HepG2 (cell line): ENCODE measurements at places on chromosomes 4 and X.

- no peak for DNase-seq
These were observed 46.7 kb downstream of the CFAP299 start for GRCh38 chr4:80382090-80382832.

- no peak for DNase-seq
These were observed 27.4 kb downstream of the FRYL start for GRCh38 chr4:48752726-48753125.

DNA sequence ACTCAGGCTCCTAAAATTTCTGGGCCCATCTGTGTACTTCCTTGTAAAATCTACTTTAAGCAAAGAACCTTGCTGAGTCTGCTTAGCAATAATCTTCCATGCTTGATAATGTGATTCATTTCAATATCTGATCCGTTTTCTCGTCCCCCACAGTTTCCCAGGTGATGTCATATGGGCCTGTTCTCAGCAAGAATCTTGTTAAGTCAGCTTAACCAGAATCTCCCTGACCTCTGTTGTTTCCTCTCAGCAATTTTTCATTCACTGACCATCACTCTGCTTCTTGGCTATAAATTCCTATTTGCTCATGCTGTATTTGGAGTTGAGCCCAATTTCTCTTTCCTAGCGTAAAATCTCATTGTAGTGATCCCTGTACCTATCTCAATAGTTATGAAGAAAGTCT is 13.9 kb downstream of the CSN2 start:
- no peak for DNase-seq

DNA sequence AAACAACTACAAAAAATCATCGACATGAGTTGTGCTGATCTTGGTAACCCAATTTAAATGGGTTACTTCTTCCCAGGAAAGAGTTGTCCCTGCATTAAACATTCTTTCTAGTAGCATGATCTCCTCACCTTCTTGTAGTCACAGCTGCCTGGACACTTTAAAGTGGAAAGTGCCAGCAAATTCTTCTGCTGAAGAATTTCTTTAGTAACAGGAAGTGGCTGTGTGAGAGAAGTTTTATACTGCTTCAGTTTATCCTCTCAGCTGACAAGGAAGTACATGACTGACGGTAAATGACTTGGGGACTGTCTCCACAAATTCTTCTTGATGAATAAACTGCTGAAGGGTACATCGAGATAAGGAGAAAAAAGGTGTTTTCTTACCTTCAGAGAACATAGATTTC is 18.2 kb upstream of the TNIP3 start:
- DNase-seq: no peak

GRCh38 chrX:38080808-38081207 is 74.5 kb downstream of the SYTL5 start:
- DNase-seq: no peak
